ENCODE measurements at places on chromosomes 7 and 10.

DNA sequence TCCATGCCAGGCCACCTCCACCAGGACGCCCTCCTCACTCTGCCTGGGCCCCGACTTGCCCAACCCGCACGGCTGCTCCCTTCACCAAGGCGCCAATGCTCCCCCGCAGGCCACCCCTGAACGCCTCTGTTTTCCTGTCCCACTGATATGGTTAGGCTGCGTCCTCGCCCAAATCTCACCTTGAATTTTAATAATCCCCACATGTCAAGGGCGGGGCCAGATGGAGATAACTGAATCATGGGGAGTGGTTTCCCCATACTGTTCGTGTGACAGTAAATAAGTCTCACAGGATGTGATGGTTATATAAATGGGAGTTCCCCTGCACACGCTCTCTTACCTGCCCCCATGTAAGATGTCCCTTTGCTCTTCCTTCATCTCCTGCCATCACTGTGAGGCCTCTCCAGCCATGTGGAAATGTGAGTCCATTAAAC is 29.8 kb downstream of the RSU1 start:
- DNase-seq: no peak

DNA sequence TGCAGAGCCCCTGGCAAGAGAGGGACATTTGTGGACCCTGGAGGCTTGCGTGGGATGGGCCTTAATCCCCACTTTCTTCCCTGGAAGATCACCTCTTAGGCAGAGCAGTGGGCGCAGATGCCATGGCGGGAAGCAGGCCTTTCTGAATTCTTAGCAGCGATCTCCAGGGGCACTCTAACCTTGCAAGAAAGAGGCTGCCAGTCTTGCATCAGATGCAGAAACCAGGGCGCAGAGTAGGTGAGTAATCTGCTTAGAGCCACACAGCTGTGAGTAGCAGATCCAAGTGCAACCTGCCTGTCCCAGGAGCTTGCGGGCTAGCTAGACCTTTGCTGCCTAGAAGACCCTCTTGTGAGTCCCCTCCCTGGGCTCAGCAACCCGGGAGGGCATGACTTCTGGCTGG is 40.0 kb downstream of the KCTD7 start:
- DNase-seq: no peak

- no peak for DNase-seq
Observed at GRCh38 chr10:7475939-7476338, 65.1 kb upstream of the SFMBT2 start.

- no peak for DNase-seq
Observed at GRCh38 chr10:74330646-74331045, 179.6 kb downstream of the ADK start.

- DNase-seq: no peak
Observed at GRCh38 chr10:101694674-101695403, at the start of gene FBXW4. Gene FBXW4 (minus strand): TSS chr10:101695170. CDS start chr10:101695105, 65 bp downstream.

GRCh38 chr7:141477865-141478264 is 73.3 kb upstream of the AGK start:
- no peak for DNase-seq

DNA sequence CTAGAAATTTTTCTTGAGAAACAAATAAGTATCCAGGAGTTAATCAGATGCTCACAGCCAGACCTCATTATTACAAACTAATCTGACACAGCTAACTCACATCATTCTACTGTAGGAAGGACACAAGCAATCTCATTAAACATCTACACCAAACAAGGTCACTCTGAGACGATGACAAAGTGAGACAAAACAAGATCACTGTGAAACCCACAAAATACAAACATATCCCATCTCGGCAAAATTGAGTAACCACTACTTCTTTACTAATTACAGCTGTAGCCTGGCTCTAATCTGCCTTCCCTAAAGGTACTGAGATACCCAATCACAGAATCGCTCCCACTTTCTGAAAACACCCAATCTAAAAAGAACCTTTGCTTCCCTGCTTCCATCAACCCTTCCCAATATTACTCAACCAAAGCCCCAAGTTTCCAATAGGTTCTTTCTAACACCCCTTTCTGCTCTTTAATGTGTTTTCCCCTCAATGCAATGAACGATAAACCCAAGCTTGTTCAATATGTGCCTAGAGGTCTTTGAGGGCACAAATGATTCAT is 26.9 kb downstream of the CCDC6 start:
- DNase-seq: no peak

DNA sequence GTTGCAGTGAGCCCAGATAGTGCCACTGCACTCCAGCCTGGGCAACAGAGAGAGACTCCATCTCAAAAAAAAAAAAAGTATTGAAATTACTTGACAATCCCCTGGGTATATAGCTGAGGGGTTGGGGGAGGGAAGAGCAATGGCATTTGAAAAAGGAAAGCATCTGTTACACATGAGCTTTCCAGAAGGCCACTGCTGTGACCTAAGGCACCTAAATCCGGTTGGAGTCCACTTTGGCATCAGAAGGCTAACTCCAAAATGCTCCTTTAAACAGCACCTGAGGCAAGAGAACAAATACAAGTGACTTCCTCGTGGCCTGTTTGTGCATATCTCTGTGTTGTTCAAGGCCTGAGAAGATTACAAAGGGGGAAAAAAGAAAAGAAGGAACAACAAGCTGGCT is 74.8 kb upstream of the PALS2 start:
- DNase-seq: no peak

- peak; percentile 43 for DNase-seq
Observed at GRCh38 chr10:60739558-60739957, 38.7 kb upstream of the CDK1 start.

GRCh38 chr7:8442051-8442813 is 8.8 kb downstream of the NXPH1 start:
- DNase-seq: no peak

GRCh38 chr7:51326656-51327286 is 10.2 kb upstream of the COBL start:
- DNase-seq: no peak

DNA sequence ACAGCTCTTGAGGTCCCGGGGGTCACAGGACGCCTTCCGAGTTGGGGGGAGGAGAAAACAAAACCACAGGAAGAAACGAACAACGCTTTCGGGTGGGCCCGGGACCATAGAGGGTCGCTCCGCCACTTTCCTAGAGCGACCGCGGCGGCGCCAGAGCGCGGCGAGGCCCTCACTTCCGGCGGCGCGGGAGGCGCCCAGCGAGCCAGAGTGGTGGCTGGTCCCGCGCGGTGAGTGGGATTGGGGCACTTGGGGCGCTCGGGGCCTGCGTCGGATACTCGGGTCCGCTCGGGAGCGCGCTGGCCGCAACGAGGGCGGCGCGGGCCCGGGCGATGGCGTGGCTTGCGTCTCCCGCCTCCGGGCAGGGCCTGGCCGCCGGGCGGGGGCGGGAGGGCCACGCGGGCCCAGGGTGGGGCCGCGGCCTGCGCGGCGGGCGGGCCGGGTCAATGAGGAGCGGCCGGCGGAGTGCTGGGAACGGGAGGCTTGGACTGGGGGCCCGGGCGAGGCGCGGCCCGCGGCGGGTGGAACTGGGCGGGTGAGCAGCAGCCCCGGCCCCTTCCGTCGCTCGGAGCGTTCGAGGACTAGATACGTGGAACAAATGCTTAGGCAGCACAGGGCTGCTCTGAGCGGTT is at the start of gene ZNF22:
Gene ZNF22, plus strand, starts transcription at position 172 of the 629 bp plus-strand sequence. CDS start 2,446 bp downstream, outside the sequence.
- peak; percentile 76 for DNase-seq

- no peak for DNase-seq
Observed at GRCh38 chr7:121180436-121181063, 148.2 kb upstream of the WNT16 start.

- DNase-seq: no peak
Observed at GRCh38 chr7:101718363-101719122, 89.4 kb upstream of the MYL10 start.

DNA sequence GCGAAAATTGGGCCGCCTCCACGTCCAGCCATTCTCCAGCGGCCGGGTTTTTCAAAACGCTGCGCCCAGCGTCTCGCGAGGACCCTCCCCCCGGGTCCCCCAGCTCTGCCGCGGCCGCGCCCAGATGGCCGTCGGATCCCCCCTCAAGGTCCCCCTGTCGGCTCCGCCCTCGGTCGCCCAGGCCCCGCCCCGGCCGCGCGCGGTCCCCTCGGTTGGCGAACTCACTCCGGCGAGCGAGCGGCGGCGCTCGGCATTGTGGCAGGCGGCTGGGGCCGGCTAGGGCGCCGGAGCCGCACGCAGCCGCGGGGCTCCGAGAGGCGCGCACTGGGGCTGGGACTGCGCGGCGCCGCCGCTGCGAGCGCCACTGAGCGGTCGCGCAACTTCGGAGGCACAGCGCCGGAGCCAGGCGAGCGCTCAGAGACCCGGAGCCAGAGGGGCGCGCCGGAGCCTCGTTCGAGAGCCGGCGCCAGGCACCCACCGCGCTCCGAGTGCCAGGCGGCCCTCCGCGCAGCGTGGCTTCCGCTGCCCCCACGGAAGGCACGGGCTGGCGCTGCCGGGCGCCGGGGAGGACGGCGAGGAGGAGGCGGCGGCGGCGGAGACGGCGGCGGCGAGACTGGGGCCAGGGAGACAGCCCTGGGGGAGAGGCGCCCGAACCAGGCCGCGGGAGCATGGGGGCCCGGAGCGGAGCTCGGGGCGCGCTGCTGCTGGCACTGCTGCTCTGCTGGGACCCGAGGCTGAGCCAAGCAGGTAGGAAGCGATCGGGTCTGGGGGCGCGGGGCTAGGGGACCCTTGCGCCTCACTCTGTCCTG is at the start of gene UNC5B:
Gene UNC5B, plus strand, starts transcription at position 253 of the 809 bp plus-strand sequence. Its CDS starts 416 bp downstream, at position 669.
- DNase-seq: peak; percentile 91

DNA sequence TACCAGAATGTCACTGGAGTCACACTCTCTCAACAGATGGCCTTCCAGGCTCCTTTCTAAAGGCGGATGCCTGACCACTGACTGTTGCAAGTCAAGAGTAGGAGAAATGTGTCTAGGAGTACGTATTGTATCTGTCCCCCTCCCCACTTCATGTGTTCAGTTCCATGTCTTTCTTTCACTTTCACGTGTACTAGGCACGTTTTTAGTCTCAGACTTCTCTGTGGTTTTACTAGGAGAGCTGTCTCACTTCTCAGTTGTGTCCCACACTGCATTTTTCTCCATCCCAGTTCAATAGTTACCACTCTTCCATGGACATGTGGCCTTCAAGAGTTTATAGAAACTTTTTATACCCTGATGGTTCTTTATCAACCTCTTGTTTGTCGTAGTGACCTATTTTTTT is 893.0 kb downstream of the NRG3 start:
- DNase-seq: no peak

DNA sequence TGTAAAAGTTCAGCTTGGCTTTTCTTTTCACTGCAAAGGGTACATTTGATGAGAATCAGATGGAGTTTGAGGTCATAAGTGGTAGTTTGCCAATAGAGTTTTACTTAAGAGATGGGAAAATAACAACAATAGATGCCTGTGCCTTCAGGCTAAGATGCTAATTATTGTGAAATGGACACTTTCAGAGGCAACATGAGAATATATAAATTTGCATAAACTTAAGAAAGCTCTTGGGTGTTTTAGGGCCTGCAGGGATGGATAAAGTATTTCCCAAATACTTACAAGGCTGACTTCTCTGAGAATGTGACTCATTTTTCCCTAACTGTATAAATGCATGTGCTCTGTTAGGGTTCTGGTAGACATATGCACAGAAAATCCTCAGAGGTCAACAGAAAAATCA is 200.3 kb upstream of the SVIL start:
- DNase-seq: peak; percentile 38

GRCh38 chr10:86130041-86130440 is 236.6 kb downstream of the GRID1 start:
- no peak for DNase-seq

GRCh38 chr7:108329514-108329913 is 126.7 kb downstream of the NRCAM start:
- no peak for DNase-seq

DNA sequence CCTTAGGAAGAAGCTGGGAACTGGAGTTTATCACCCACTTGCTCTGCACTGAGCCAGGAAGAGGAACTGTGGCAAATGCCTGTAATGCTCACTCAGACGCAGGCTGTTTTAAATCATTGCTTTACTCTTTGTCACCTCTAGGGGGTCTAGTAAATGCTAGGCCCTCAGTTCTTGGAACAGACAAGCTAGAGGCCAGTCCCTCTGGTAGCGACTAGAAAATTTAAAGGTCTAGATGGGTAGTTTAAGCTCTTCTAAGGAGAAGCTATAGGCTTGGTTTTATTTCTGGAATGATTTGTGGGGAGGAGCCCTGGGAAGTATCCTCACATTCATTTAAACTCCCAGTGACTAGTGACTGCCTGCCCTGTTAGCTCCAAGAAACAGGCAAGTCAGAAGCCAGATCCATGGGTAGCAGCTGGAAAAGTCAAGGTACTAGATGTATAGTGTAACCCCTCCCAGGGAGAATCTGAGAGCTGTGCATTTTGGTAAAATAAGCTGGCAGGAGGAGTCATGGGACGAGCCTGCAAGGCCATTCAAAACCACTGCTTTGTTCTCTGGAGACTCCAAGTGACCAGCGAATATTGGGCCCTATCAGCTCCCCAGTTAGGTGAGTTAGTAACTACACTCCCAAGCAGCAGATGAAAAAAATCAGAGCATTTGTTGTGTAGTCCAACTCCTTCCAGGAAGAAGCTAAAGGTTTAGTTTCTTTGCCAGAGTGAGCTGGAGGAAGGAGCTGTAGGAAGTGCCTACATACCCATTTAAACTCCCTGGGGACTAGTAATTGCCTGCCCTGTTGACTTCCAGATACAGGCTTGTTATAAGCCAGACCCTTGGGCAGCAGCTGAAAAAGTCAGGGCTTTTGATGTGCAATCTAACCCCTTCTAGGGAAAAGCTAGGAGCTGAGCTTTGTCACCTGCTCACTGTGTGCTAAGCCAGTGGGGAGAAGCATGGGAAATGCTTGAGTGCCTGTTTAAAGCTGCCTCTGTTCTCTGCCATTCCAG is 68.9 kb downstream of the DYNC1I1 start:
- DNase-seq: no peak

DNA sequence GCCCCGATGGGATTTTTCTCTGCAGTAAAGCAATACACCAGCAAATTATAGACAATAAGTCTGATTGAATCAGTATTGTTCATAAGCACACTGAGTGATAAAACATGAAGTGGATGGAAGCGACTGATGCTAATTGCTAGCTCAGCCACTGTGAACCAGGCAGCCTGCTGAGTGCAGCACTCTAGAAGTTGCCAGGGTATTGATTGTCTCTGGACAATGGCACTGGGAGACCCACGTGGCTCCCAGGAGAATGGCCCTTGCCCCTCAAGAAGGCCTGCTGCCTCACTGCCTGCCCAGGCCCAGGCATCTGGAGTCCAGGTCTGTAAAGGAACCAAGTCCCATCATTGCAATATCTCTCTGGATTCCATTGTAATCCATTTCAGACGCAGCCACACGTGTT is 80.4 kb upstream of the TCERG1L start:
- no peak for DNase-seq
